Activated CD4-positive, alpha-beta T cell treated with anti-CD3 and anti-CD28 coated beads, Interleukin-2, amount 50 U/mL, for 4 hours (primary cell): ENCODE measurements at places on chromosomes 13 and 19.
A peak's percentile ranks its signal among the peaks of the same experiment; 100 is the strongest.

- DNase-seq, result no peak
Measured at GRCh38 chr19:48346191-48346590, 17.5 kb downstream of the TMEM143 start.

GRCh38 chr13:78608688-78609463, 5.5 kb upstream of the POU4F1 start:
- DNase-seq, result no peak

GRCh38 chr13:107097916-107098315, 530.0 kb upstream of the ARGLU1 start:
- DNase-seq, result no peak

DNA sequence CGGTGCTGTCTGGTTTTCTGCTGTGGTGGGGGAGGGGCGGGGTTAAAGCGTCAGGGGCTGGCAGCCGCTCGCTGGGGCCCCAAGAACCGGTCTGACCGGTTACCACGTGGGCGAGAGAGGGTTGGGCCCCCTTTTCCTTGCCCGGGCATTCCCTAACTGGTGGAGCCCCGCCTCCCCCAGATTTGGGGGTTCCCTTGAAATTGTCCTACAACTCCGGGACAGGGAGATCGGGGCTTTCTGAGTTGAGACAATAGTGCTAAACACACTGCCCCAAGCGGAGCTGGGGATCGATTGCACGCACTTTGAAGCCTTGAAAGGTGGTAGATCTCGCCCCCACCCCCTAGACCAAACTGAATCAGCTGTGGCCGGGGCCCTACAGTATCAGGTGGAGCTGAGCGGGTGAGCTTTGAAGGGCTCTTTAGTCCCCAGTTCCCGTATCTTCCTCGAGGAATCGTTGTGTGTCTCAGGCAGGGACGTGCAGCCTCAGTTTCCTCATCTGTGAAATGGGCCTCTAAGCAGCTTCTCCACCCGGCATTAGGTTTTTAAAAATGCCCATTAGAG, 4.8 kb downstream of the IER2 start:
- peak; percentile 75 for DNase-seq

DNA sequence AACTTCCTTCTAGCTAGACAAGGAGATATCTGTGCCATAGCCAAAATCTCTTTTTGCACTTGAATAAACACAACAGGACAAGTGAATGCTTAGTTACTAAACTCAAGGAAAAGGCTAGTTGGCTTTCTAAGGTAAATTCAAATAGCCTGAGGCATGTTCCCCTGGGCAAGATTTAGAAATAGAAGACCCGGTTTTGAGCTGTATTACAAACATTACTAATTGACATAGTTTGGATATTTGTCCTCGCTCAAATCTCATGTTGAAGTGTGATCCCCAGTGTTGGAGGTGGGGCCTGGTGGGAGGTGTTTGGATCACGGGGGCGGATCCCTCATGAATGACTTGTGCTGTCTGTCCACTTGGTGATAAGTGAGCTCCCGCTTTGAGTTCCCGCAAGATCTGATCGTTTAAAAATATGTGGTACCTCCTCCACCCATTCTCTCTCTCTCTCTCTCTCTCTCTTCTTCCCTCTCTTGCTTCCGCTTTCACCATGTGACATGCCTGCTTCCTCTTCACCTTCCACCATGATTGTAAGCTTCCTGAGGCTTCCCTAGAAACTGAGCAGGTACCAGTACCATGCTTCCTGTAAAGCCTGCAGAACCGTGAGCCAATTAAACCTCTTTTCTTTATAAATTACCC, 3.9 kb upstream of the KBTBD6 start:
- no peak for DNase-seq

- DNase-seq, result no peak
Measured at GRCh38 chr13:52892925-52893324, 44.5 kb upstream of the PCDH8 start.

DNA sequence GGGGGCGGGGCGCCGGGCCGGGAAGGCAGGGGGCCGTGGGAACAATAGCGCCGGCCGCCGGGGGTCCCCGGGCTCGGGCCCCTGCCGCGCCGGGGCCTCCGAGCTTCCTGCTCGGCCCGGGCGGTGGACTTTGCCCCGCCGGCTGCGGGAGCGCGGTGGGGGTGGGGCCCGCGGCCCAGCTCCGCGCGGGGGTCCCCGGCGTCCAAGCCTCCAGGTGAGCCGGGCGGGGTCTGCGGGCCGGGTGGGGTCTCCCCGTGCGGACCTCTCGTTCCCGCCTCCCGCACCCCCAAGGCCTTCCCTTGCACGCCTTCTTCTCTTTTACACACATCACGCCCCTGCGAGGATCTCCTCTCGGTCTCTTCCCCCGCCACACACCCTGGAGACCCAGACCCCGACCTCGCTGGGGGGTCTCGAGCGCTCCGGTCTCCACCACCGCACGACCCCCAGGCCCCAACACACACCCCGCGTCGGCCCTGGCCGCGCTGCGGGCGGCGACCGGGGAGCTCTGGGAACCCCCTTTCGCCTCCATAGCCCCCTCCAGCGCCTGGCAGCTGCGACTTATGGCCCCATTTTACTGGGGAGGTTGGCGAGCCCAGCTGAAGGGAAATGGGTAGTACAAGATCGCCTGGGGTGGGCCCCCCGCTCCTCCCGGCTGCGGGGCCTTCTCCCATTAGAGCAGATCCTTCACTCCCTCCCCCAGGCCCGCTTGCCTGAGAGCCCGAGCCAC, 711 bp downstream of the CAMSAP3 start:
- no peak for DNase-seq

GRCh38 chr13:41639955-41640780, 182.8 kb downstream of the RGCC start:
- no peak for DNase-seq

DNA sequence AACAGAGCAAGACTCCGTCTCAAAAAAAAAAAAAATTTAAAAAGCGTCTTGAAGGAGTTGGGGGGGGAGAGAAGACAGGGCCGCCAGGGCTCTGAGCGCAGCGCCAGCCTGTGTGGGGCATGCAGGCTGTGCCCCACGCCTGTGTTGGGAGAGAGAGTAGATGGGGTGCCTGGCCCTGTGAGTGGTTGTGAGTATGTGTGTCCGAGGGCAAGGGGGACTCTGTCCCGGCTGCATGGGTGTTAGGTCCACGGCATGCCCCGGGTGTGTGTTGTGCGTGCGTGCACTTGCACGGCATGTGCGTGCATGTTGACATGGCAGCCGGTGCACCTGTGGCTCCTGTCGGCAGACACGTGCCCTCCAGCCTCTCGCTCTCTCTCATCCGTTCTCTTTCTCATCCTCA, 3.4 kb downstream of the MAP2K7 start:
- DNase-seq, result no peak

DNA sequence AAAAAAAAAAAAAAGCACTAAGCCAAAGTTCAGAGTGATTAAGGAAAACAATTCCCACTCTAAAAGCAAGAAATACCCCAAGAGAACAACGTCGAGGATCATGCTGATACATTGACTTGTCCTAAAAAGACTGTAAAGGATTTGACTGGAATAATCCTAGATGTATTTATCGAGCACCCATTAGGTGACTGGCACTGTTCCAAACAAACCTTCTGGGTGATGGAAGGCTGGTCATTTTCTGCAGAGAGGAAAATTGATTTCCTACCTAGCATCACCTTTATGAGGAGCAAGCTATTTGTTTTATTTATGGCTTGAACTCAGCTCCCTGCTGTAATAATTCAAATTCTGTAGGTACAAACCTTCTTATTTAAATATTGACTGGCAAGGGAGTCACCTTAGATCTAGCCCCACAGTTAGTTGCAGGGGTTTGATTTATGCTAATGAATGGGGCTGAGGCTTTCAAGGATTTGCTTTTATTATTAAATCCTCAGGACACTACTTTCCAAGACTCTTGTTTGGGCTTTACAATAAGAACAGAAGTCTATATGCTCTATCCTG, 471.0 kb downstream of the OLFM4 start:
- DNase-seq, result no peak

- no peak for DNase-seq
Measured at GRCh38 chr13:75639454-75639853, 3.3 kb downstream of the LMO7 start.

- no peak for DNase-seq
Measured at GRCh38 chr19:16461630-16462051, 10.1 kb downstream of the EPS15L1 start.

- no peak for DNase-seq
Measured at GRCh38 chr19:45159210-45159970, 1.4 kb downstream of the NKPD1 start.

GRCh38 chr13:91078093-91078679, 269.3 kb upstream of the MIR17HG start:
- DNase-seq, result no peak

DNA sequence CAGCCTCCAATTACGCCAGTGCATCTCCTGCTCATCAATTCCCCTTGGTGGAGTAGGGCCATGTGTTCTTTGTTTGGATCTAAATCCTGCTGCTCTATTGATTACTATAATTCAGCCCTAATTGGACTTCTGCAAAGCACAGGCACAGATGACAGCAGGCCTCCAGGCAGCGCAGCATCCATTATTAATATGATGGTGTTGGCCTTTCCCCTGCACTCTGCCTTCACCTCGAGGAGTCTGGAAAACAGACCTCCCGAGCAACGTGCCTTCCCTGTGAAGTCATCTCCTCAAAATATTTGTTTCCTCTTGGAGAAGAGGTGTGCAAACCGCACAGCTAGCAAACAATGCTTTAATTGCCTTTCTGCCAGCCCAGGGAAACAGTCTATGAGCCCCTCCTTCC, 92.5 kb downstream of the UQCRFS1 start:
- no peak for DNase-seq

- no peak for DNase-seq
Measured at GRCh38 chr13:90880790-90881189, 466.7 kb upstream of the MIR17HG start.

- DNase-seq, result no peak
Measured at GRCh38 chr19:39263912-39264305, 4.3 kb upstream of the IFNL2 start.

GRCh38 chr19:29411113-29411581, 114.6 kb upstream of the VSTM2B start:
- no peak for DNase-seq

DNA sequence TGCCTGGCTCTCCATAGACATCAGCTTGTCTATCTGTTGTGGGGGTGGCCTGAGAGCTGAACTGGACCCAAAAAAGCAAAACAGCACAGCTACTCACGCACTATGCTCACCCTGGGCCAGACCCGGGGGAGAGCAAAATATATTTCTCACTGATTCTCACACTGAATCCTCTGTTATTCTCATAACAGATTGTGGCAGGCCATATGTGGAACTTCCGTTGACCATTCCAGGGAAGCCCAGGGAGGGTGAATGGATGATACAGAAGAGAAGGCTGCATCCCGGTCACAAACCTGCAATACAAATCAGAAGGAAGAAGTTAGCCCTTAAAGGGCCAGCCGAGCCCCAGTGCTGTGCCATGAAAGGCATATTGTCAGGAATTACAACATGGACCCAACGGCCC, 362.5 kb downstream of the ZNF536 start:
- DNase-seq, result no peak

GRCh38 chr19:35560271-35560670, 3.2 kb downstream of the ATP4A start:
- no peak for DNase-seq

GRCh38 chr19:281992-282391, 9.2 kb downstream of the PLPP2 start:
- DNase-seq, result no peak

GRCh38 chr13:91785431-91786119, 387.2 kb downstream of the GPC5 start:
- no peak for DNase-seq

- no peak for DNase-seq
Measured at GRCh38 chr13:32026623-32027022, 5.0 kb upstream of the FRY start.

GRCh38 chr13:99193152-99193551, 7.5 kb upstream of the UBAC2 start:
- DNase-seq, result no peak

GRCh38 chr13:43245374-43245964, 222.1 kb downstream of the DNAJC15 start:
- no peak for DNase-seq

DNA sequence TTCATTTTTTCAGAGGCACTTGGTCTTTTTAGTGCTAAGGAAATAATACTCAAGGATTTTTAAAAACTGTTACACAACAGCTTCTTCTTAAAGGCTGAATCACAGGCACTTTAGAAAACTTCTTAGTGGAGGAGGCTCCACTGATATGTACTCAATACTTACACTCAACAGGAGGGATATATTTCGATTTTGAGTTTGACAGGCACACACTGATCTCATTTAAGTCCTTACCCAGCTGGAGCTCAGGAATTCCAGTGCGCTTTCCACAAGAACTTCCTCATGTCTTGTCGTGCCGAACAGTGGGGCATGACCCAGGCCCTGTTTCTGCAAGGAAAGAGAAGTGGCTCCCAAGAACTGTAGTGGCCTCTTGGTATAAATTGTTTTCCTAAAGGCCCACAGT, 103.8 kb downstream of the RGCC start:
- no peak for DNase-seq

GRCh38 chr19:56946159-56946558, 105.6 kb upstream of the PEG3 start:
- DNase-seq, result no peak

DNA sequence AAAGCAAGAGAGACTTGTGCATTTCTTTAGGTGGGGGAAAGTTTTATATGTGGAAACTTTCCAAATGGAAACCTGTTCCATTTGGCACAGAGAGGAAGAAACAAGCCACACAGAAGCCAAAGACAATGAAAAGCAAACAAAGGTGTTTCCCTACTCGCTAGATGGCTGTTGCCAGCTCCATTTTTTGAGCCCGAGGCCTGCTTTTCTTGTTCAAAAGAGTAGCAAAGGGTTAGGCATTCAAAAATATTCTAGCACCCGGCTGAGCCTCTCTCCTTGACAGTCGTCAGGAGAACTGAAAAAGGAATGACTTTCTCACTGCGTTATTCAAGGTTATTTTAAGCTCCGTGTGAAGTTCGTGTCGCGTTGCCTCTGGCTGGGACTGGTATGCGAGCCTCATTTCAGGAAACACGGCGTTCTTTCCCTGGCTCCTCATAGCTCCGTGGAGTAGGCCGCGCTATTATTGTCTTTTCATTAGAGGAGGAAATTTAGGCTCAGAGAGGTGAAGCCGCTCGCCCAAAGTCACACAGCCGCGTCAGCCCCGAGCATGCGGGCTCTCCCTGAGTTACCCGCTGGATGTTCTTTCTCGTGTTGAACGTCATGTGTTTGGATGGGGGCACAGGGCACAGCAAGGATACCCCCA, 7.6 kb downstream of the TRPM4 start:
- DNase-seq, result no peak

DNA sequence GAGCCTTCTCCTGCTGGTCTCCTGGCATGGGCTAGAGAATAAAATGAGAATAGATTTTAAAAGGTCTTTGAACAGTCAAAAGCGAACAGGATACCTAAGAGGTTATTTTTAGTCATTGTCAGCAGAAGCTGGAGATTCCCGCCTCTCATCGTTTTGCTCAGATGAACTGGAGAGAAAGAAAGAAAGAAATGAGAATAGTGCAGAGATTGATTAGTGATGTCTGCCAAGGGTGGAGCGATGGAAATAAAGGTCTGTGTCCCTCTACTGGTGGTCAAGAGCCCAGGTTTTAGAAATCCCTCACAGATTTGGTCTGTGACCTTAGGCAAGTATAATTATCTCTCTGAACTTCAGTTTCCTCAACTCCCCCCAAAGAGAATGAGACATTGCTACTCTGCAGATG, 5.3 kb downstream of the NCAN start:
- no peak for DNase-seq

- DNase-seq, result no peak
Measured at GRCh38 chr19:41403181-41403970, 5.8 kb downstream of the BCKDHA start.
